ENCODE measurements at places on chromosomes 3 and 15.

DNA sequence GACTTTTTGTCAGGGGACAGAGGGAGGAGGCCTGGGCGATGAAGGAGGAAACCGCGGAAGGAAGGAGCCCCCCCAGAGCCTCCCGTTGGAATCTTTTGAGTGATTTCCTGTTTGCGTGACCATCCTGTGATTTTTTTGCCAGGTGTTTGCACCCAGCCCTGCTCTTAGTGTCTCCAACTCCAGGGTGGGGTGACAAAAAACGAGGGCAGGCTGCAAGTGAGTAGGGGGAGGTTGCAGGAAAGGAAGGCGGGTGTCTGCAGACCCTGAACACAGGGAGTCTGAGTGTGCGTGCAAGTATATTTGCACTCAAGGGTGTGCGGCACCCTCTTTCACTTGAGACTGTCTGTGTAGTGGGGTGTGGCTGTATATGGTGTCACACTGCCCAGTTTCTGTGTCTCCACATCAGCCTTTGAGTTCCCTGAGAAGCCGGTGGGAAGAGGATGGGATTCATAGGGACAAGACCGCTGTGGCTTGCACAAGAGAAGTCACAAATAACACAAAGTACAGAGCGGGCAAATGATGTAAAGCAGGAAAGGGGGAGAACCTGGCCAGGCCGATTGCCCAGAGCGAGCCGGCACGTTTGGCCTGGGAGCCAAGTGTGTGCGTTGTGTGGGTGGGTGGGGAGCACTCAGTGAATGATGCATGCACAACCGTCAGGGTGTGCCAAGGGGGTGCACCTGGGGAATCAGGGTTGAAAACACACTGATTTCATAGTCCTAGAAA lies 6.6 kb downstream of the ISLR2 start:
- no peak for DNase-seq

GRCh38 chr3:178777718-178778411 lies 241.6 kb downstream of the KCNMB2 start:
- no peak for DNase-seq

DNA sequence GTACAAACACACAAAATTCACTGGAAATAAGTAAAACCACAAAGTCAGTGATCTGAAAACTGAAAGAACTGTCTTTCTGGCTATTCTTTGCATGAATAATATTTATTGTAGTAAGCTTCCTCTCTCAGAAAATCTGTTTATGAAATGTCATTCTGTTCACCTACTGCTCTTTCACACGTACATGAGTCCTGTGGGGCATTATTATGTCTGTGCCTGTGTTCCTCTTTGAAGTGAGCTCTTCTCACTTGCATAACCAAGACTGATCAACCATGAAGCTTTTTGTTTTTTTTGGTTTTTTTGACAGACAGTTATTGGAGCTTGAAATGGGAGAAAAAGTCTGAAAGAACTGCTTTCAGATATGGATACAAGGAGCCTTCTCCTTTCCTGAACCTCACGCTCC lies 195.8 kb downstream of the PLCH1 start:
- no peak for DNase-seq

GRCh38 chr3:142973217-142974009 lies 9.9 kb upstream of the PAQR9 start:
- DNase-seq = peak; percentile 59

DNA sequence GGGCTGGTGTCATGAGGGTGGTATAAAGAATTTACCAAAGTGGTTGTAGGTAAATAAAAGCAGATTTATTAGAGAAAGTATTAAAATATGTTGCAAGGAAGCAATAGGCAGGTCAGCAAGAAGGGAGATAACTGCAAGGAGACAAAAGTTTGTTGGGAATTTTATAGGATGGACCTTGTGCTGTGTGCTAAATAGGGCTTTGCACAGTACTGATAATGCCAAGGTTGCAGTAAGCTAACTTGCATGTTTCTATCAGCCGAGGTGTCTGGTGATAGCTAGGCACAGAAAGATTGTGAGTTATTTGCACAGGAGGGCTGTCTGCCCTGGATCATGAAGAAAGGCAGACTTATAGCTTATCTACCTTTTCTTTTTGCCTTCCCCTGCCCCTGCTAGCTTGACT lies 102.5 kb upstream of the SPRED1 start:
- DNase-seq = no peak

GRCh38 chr15:68424754-68425390 lies 7.1 kb downstream of the ITGA11 start:
- no peak for DNase-seq

- DNase-seq = no peak
Observed at GRCh38 chr3:122758877-122759560, 34.6 kb downstream of the HSPBAP1 start.

GRCh38 chr15:87038404-87038803 lies 958.7 kb downstream of the AGBL1 start:
- DNase-seq = no peak
